SK-N-SH (cell line): ENCODE measurements at places on chromosomes 3 and 15. TPM values are rescaled to one million over a fixed set of nuclear protein-coding genes. Genes with fewer than 3 reads are reported as not detected.

DNA sequence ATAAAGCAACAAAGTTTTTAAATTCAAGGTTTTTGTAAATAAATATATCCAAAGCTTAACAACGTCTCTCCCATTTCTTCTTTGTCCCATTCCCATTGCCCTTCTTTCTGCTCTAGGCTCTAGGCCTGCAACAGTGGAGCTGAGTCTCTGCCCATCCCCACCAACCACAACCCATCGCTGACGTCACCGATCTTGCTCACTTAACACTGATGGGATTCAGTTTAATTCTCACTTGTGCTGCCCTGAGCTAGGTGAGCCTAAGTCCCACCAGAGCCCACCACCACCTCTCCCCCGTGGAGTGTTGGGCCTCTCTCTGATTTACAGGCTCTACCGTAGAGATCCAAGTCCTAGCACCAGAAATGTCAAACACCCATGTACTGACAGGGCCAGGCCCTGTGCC lies 61.3 kb upstream of the RAB6B start:
- no peak for DNase-seq

- DNase-seq: no peak
Observed at GRCh38 chr3:172717493-172718088, 6.7 kb upstream of the NCEH1 start.

DNA sequence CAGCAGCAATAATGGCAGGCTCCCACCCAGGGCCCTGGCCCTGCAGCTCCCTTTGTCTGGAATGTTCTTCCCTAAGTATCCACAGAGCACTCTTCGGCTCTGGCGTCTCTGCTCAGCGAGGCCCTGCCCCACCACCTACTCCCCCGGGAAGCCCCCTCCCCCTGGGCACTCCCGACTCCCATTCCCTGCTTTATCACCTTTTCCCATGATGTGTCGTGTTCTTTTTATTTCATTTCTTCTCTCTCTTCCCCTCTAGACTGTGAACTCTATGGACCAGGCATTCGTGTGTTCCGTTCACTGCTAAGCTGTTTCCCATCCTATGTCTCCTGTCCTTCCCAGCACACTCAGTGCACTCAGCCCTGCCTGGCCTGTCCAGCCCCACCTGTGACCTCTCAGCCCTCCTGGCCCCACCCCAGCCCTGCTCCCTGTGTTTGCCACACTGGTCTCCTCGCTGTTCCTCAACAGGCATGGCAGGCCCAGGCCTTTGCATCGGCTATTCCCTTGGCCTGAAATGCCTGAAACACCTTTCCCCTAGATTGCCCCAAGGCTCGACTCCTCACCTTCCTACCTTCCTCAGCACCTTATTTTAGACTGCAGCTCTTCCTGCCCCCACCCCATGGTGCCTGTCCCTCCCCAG lies 107.4 kb downstream of the TPRA1 start:
- no peak for DNase-seq

GRCh38 chr3:99542767-99543518 lies 95.5 kb upstream of the COL8A1 start:
- DNase-seq: no peak

- DNase-seq: no peak
Observed at GRCh38 chr3:158711886-158712285, 20.4 kb downstream of the RARRES1 start.

LYZL4 gene
- polyA plus RNA-seq: not detected in 2 replicates
